ENCODE measurements at places on chromosomes 1 and 21.

DNA sequence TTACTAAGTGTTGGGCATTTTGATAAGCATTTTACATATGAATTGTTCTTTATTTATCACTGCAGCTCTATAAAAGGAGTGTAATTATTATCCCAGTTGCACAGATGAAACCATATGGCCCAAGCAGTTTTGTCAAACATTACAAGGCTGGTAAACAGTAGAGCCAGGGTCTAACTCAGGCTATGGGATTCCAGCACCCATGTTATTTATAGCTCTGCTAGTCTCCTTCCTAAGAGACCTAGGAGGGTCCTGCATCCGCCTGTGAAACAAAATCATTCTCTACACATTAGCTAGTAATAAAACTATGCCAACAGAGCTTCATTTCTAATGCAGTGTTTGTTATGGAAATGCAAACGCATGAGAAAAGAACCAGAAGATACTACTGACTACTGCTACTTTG lies 58.6 kb downstream of the IL23R start:
- DNase-seq, result no peak

DNA sequence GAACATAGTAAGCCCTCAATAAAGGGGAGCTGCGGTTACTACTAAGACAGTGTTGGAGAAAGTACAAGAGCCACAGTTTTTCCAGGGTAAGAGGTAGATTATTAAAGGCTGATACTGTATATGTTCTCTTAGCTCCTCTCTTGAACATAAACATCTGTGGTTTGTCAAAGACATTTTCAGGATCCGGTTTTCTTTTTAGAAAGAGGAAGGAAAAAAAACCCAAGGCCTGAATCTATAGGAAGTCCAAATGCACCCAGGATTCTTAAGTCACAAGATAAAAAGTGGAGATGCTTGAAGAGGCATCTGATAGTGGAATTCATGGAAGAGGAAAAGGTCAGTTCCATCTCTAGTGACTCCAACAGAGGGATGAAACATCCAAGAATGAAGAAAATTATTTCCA lies 24.6 kb upstream of the SLC45A3 start:
- DNase-seq, result no peak

DNA sequence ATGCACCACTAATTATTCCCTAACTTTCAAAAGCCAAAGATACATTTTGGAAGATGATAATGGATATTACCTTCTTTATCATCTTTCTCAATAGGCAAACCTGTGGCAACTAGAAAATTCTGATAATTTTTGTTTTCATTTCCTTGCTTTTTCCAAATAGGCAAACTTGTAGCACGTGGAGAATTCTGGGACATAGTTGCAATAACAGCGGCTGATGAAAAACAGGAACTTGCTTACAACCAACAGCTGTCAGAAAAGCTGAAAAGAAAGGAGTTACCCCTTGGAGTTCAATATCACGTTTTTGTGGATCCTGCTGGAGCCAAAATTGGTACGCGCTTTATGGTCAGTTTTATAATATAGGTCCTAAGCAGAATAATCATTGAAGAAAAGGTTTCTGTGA lies 1.5 kb downstream of the FPGT start:
- no peak for DNase-seq

DNA sequence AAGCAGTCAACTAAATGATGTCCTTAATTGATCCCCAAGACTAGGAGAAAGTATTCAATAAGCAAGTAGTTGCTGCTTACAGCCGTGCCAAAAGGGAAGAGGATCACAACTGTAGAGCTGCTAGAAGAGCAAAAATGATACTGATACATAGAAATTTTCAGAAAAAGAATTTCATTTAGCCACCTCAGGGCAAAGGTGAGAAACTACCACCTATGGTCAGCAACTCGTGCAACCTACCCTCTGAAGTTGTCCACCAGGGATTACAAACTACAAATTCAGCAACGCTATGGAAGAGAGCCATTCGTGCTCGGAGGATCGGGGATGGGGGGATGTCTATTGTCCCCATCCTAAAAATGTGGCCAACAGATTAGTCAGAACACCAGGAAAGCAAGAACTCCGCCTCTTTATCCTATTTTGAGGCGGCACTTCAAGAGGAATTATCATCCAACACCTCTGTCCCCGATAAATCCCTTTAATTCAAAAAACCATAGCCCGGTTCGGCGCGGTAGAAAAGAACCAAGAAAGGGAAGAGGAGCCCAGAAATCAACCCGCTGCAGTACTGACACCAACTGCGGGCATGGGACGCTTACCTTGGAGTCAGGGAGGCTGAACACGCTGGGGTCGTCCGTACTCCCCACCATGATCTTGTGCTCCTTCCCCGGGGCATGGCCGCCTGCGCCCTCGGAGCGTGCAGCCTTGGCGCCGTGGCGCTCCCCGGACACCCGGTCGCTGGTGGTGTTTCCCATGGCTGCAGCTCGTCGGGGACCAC lies 687 bp downstream of the PRKAB2 start:
- DNase-seq, result no peak

Measured in nucleus accumbens (tissue), 56 donors.